ENCODE measurements at places on chromosomes 7 and 10.

DNA sequence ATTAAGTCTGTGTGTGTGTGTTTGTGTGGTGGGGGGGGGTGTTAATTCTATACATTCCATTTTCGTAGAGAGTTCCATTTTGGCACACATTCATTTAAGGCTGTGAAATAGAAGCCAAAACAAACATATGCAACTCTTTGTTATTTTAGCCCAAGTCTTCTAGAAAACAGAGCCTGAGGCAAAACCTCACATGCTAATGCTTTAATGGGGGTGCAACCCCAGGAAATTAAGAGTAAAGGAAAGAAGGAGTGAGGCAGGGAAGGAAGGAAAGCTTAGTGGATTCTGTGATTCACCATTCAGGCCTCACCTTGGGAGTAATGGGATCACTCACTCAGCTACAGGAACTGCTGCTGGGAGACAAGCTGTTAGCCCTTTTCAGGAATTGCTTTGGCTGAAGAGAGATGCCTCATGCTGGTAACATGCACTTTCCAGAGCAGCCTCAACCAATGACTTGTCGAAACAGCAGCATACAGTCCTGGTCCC, 73.0 kb upstream of the CTTNBP2 start:
- DNase-seq = peak; percentile 2

- no peak for DNase-seq
Measured at GRCh38 chr7:14891289-14891688, 11.3 kb downstream of the DGKB start.

GRCh38 chr7:32500922-32501341, 5.6 kb downstream of the AVL9 start:
- peak; percentile 78 for DNase-seq

DNA sequence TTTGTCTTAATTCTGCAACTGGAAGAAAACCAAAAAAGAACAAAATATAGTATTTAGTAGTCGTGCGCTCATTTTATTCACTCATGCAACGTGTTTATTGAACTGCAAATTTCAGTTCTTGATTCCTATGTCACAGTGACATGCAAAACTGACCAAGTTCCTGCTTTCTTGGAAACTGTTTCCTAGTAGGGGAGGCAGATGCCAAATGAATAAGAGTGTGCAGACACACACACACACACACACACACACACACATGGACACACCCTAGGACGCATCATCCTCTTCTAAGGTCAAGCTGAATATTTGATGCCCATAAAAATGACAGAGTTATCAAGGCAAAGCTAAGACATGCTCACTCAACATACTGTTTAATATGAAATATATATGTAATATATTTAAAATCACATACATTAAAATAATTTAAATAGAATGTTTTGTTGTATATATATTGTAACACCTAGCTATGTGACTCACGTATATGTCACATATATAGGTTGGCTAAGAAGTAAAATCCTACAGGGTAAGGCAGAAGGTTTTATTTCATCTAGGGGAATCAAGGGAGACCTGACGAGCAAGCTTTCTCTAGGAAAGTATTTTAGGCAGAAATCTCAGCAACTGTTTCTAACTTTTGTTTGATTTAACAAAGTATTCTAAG, 79.6 kb downstream of the SVIL start:
- DNase-seq = no peak

DNA sequence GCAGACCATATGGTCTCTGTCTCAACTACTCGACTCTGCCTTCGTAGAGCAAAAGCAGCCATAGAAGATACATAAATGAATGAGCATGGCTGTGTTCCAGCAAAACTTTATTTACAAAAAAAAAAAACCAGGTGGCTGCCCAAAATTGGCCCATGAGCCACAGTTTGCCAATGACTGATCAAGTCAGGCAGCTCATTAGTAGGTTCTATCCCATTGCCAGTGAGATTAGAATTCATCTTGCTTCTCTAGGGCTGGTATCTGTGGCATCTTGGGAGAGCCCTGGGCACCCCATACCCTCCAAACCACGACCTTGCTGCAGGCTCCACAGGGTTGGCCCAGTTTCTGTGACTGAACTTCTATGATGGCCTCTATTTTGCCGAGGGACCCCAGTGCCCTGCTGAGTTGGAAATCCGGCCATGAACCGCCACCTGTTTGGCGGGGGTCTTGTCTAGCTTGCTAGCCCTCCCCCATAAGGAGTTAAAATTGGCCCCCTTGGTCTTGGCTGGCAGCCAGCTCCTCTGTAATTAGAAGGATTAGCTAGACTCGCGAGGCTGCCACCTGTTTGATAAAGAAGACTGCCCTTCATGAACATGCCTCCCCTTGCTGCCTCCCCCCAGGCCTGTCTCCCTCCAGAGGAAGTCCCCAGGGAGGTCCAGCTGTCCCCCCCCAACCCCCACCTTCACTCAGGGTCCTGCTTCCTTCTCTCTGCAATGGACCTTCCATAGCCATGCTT, 83.9 kb downstream of the CHN2 start:
- no peak for DNase-seq

GRCh38 chr7:68321776-68322496, 1276.3 kb upstream of the AUTS2 start:
- DNase-seq = no peak

GRCh38 chr7:138809346-138809745, 11.3 kb upstream of the ATP6V0A4 start:
- DNase-seq = no peak

GRCh38 chr10:79984851-79985250, 35.9 kb upstream of the SFTPD start:
- no peak for DNase-seq

GRCh38 chr10:48659790-48660189, 24.9 kb upstream of the WDFY4 start:
- DNase-seq = no peak

- DNase-seq = no peak
Measured at GRCh38 chr7:157516311-157516710, 179.5 kb downstream of the DNAJB6 start.

DNA sequence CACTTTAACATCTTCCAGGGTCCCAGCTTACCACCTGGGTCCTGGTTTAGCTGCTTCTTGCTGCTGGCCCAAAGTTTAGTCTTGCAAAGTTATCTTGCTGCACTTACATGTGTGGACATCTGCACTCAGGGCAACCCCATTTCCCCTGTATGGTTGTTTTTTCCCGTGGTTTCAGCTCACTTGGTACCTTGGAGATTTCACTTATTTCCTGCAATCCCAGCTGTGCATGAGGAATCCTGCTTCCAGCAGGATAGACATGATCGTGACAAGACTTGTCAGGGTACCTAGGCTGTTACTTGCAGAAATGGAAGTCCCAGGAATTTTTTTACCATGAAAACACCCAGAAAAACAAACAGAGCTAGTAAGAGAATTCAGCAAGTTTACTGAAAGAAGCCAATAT, 95.9 kb upstream of the LEP start:
- no peak for DNase-seq

GRCh38 chr10:98246911-98247805, 20.8 kb downstream of the LOXL4 start:
- peak; percentile 79 for DNase-seq

DNA sequence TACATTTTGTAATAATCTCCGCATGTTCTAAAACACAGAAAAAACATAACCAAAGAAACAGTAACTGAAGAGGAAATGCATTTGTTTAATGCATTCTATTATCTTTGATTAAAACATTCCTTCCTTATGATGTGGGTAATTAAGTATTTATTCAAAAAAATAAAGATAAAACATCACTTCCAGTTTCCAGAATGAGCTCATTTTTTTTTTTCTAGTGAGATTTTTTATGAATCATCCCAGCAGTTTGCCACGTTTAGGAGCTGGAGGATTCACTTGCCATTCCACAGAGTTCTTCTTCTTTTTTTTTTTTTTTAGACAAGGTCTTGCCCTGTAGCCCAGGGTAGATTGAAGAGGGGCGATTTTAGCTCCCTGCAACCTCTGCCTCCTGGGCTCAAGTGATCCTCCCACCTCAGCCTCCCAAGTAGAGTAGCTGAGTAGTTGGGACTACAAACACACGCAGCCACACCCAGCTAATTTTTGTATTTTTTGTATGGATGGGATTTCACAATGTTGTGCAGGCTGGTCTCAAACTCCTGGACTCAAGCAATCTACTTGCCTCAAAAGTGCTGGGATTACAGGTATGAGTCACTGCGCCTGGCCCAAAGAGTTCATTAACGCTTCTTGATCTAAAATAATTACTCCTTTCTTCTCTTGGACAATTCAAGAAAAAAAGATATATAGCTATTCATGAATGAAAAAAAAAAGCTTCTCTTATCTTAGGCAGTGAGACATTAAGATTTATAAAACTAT, 177.3 kb downstream of the DKK1 start:
- peak; percentile 59 for DNase-seq

GRCh38 chr7:156347132-156347531, 293.4 kb upstream of the RNF32 start:
- no peak for DNase-seq

DNA sequence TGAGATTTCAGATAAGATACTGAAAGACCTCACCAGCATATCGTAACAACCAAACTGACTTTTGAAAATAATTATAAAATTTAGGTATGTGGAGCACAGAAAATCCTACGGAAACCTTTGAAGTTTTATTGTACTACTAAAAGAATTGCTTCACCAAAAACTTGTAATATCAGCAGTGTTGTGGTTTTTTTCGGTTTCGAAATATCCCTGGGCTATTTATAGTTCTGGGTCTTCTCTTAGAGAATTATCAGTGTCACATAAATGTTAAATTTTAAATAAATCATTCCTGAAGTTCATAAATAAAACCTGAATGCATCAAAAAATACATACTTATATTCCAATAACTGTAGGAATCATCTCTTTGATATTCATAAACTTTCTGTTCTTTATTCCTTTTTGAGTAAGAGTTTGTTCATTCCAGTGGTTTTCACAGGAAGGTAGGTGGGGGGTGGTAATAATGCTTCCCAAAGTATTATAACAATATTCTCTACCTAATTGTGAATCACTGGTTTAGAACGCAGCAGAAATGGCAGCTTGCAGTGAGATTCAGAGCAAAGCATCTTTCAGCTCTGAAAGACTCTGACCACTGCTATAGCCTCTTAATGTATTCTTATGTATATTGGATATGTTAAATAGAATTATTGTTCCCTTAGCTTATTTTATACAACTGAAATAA, 60.2 kb downstream of the ZNF277 start:
- DNase-seq = peak; percentile 54

GRCh38 chr7:99844328-99844727, 16.5 kb downstream of the CYP3A43 start:
- no peak for DNase-seq

- DNase-seq = no peak
Measured at GRCh38 chr7:101900103-101900502, 82.7 kb downstream of the CUX1 start.
